Mesenteric fat pad (tissue), 1 donor: ENCODE measurements at places on chromosomes 3 and 15. TPM values are rescaled to one million over a fixed set of nuclear protein-coding genes. Genes with fewer than 3 reads are reported as not detected.

Gene CAMK2N2
- not detected for total RNA-seq

Gene EPHA3
- total RNA-seq: 2.8 TPM

- DNase-seq: no peak
Observed at GRCh38 chr3:158152186-158152585, 42.3 kb downstream of the RSRC1 start.

DNA sequence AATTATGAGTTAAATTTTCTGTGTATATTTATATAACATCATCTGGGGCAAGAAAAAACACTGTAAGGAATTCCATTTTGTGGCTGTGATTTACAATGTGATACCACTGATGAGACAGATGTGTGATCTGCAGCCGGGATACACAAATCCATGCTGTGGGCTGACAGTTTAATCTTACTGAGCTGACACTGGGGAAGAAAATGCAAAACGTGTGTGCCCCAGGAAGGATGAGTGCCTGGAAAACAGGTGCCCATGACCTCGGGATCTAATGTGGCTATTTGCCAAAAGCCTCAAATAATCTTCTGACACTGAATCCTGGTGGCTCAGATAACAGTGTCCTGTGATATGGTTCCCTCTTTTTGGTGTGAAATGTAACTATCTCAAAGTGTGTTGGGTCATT, 10.5 kb downstream of the MYRIP start:
- no peak for DNase-seq

Gene ROPN1
- not detected for total RNA-seq

- no peak for DNase-seq
Observed at GRCh38 chr15:23072633-23073032, 33.3 kb upstream of the TUBGCP5 start.

Gene PLCH1
- not detected for total RNA-seq

Gene MED12L
- total RNA-seq: 0.48 TPM

DNA sequence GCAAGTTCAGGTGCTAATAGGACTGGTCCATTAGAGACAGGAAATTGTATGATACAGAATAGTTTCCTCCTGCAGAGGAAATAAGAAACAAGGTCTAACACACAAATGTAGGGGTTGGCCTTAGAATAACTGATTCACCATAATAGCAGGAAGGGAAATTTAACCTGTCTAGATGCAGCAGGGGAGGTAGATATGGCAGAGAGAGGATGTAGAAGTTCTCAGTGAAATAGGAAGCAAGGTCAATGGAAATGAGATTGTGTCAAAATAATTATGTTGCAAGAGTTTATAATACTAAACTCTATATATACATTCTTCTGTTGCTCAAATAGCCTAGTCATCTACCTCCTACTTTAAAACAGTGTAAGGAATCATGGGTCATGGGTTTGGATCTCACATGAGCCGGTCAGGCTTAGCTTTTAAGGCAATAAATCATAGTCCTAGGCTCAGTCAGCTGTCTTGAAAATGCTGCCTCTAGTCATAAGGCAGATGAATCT, 17.0 kb downstream of the BCL2A1 start:
- DNase-seq: no peak

Gene LRRC31
- total RNA-seq: not detected

DNA sequence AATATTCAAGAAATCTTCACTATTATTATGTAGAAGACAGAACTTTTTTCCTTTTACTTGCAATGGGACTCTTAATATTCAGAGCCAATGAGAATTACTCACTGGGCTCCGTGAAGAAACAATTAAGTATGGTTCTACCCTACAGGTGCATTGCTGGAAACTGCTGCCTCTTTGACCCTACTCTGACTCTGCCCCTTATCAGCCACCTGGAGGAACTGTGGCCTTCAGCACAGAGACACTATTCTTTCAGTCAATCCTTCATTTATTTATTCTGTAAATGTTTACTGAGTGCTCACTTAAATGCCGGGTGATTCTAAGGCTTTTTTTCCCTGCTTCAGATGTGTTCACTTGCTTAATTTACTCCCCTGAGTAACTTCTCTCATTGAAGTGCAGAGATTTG, 163.2 kb downstream of the SYNPR start:
- no peak for DNase-seq

- DNase-seq: no peak
Observed at GRCh38 chr3:57758686-57759085, 2.6 kb downstream of the SLMAP start.

DNA sequence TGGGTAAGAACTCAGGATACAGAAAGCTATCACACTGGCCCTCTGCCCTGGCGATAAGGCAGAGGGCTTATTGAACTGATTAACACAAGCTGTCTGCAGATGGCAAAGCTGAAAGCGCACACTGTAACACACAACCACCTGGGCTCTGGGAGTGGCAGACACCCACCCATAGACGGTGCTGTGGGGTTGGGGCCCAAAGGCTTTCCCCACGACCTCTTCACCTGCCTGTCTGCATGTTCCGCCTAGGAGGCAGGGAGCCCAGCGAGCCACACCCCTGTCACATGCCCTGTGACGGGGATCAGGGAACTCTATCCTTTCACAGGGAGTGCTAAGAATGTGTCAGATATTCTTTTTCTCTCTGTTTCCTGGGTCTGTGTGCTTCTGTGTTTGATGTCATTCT, 12.1 kb upstream of the TFG start:
- DNase-seq: no peak

DNA sequence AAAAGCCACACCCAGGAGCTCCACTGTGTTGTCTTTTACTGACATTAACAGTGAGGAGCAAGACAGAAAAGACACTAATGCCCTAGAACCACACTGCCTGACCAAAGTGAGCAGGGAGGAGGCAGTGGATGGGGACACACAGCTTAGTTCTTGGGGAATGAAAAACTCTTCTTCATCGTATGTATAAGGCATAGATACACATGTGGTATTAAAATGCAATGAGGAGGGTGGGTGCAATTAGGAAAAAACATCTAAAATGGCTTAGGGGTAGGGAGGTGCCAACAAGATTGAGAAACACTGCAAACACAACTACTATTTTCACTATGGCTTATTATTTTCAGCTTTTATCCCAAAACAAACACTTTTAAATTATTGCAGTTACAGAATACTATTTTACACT, 15.5 kb downstream of the KLHL25 start:
- DNase-seq: no peak

Gene IMPG2
- total RNA-seq: 0.13 TPM

Gene FANCD2OS
- total RNA-seq: not detected

GRCh38 chr15:86855307-86856291, 775.9 kb downstream of the AGBL1 start:
- no peak for DNase-seq

GRCh38 chr15:36117296-36117787, 462.1 kb upstream of the CDIN1 start:
- no peak for DNase-seq

DNA sequence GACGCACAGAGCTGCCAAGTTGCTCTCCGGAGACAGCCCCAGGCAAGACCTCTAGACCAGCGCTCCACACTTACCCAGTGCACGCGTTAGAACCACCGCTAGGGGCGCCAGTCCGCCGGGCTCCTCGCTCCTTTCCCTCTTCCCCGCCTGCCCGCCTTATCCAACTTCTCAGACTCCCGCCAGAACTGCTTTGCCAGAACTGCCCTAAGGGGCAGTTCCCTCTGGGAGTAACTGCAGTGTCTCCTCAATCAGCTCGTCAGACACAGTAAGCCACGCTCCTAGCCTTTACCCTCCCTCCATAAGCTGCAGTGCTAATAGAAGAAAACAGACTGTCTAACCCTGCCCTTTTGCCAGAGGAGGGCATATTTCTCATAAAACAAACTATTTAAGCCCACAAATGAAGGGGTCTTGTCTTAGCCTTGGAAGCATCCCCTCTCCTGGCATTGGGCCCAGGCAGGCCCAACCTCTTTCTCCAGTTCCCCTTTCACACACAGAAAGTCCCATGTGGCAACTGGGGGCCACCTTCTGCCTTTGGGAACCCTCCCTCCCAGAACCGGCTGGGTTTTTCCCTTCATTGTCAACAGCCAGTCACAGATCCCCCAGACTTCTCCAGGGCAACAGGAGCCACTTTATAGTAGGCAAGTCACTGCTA, 3.7 kb downstream of the BMF start:
- peak; percentile 96 for DNase-seq

- DNase-seq: peak; percentile 79
Observed at GRCh38 chr3:13459605-13460340, 20.3 kb upstream of the HDAC11 start.

Gene MITF
- 43.8 TPM for total RNA-seq

Gene FGF12
- total RNA-seq: 4.5 TPM

GRCh38 chr15:57297163-57297593, 79.1 kb upstream of the CGNL1 start:
- DNase-seq: no peak

DNA sequence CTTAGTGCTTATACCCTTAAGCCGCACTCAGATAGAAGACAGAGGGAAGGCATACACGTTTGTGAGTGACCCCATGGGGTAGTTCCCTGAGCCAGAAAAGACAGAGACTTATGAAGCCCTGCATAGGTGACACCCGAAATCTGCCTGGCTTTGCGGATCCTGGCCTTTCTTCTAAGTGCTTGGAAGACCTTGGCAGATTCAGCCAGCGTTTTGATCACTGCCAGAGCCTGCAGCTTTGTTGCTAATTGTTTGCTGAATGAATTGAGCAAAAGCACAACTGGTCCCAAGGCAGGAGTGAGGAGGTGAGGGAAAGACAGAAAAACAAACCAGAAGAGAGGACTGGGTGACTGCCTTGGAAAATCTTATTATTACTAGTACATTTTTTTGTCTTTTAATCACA, 168.3 kb upstream of the ICE2 start:
- DNase-seq: no peak

GRCh38 chr3:105965384-105965783, 96.6 kb upstream of the CBLB start:
- DNase-seq: no peak

DNA sequence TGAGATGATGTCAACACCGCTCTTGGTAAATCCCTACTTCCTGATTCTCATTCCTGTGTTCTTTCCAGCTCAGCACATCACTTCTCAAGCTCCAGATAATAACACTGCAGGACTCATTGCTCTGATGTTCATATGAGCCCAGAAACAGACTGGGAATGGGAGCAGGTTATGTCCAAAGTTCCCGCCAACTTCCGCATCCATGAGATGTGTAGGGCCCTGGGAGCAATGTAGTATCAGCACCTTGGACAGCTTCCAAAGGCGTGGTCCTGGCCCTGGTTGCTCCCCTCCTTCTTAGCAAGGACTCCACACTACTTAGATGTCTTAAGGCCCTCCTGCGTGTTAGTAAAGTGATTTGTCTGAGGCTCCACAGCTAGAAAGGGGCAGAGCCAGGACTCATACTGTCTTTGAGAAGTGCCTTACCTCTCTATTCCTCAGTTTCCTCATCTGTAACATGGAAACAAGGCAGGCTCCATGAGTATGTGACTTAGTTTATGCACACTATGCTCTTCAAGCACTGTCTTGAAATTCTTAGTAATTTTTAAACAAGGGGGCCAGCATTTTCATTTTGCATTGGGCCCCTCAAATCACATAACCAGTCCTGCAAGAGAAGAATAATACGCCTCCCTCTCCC, 27.9 kb upstream of the SLC6A1 start:
- no peak for DNase-seq

DNA sequence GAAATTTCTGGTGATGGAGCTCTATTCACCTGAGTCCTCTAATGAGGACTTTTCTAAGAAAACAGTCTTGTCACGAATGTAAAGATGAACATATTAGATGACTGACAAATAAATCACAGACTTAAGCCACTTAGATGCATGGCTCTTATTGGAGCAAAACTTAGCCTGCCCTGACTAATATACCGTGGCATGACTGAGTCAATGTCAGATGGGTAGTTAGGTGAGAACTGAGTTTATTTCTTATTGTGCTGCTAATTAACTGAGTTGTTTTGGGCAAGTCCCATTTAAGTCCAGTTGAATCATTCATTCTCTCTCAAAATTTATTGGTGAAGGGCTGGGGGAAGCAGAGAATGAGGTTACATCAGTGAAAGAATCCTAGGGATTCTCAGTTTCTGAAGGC, 459.8 kb downstream of the MCTP2 start:
- no peak for DNase-seq

DNA sequence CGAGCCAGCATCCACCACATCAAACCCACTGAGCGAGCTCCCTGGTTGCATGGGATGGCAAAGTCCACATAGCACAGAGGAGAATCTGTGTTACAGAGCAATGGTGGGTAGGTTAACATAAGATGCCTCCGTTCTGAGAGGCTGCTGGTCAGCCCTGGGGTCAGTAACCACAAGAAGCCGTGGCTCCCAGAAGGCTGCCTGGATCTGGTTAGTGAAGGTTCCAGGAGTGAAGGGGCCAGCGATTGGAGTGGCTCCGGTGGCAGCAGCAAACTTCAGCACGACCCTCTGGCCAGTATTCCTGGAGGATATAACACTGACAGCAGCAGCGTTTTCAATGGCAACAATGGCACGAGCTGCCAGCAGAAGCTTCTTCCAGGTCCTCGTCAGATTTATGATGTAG, 18.4 kb upstream of the PIGZ start:
- no peak for DNase-seq

Gene PLS1
- total RNA-seq: 1.2 TPM

DNA sequence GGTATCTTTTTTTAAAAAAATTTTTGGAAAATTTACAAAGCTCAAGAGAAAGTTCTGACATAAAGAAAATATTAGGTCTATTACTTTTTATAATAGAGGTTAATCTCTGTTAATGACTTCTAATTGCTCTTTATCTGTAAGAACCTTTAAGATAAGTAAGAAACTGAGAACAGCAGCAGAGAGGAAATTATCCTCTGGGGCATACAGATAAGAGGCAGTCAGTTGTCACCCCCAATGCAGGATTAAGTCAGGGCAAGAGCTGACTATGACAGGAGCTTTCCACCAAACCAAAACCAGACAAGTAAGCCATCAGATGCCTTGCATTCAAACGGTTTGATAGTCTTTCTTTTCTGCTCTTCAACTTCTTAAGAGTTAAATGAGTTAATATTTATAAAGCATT, 149.0 kb downstream of the GSK3B start:
- DNase-seq: no peak

DNA sequence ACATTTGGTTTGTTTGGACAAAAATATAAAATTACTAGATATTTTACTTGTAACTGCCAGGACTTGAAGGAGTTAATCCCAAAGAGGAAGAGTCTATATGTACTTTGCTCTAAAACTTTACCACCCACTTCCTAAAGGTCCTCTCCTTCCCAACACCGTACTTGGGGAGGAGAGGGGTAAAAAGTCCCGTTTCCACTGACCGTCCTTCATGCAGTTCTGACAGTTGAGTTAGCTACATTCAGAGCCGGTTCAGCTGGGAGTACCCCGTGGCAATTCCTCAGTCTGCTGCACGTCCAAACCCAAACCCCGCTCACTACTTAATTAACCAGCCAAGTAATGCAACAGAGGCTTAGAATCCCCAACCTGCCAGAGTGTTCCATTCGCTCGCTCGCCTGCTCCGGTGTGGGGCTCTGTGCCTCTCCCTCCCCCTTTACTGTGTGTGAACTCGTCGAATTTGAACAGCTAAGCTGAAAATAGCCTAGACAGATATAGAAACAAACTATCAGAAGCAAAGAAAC, 519.7 kb downstream of the FOXP1 start:
- DNase-seq: no peak
